ENCODE measurements at places on chromosomes 4 and X.

GRCh38 chr4:70902577-70903290, 565 bp downstream of the MOB1B start:
- DNase-seq, result no peak

DNA sequence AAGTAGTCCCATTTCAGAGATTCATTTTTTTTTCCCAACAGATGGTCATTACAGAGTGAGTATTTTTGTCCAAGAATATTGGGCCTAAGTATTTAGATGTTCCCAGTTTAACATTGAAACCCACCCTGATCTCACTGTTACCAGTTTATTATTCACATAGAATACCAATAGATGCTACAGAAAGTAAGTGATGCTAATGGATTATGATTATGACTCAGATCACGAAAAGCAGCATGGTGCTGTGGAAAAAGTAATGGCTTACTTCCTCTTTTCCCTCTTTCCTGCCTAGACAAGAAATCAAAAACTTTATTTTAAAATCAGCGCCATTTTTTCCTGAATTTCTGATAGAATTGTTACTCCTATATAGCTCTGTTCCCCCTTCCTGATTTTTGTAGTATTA, 51.9 kb downstream of the GSPT2 start:
- no peak for DNase-seq

GRCh38 chr4:41478518-41478917, 59.4 kb upstream of the LIMCH1 start:
- DNase-seq, result no peak

- DNase-seq, result no peak
Measured at GRCh38 chr4:139247241-139247640, 32.8 kb downstream of the MGARP start.

GRCh38 chr4:22969287-22969896, 276.7 kb downstream of the GBA3 start:
- DNase-seq, result no peak

DNA sequence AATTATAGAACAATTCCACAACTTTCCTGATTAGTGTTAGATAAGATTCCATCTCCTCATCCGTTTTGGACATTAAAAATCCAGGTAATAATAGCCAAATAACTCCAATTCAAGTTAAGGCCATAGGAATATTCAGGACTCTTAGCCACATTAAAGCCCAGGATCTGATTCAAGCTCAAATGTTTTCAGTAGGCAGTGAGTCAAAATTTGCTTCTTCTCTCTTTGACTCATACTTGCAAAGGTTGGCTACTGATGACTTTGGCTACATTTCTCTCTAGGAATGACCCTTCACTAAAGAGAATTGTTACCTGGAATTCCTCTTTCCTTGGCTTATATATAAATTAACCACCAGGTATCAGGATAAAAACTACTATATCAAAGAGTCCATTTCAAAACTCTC, 354.9 kb upstream of the HS3ST1 start:
- no peak for DNase-seq

- no peak for DNase-seq
Measured at GRCh38 chr4:81378386-81378785, 93.3 kb downstream of the RASGEF1B start.

DNA sequence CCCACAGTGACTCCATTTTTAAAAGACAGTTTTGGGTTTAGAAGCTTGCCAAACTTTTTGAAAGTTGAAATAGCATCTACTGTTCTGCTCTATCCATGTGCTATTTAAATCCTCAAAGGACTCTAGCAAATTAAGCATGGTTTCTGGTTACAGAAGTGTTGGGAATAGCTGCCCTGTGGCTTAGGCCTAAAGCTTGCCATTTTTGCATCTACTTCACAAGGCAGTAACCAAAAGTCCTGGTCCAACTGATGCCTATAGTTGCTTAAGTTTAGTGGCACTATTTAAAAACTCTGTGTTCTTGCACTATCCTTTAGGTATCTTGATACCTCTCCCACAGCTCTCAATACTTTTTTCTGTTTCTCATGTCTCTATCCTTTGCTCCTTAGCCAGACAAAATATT, 251.0 kb upstream of the GPC4 start:
- DNase-seq, result no peak

DNA sequence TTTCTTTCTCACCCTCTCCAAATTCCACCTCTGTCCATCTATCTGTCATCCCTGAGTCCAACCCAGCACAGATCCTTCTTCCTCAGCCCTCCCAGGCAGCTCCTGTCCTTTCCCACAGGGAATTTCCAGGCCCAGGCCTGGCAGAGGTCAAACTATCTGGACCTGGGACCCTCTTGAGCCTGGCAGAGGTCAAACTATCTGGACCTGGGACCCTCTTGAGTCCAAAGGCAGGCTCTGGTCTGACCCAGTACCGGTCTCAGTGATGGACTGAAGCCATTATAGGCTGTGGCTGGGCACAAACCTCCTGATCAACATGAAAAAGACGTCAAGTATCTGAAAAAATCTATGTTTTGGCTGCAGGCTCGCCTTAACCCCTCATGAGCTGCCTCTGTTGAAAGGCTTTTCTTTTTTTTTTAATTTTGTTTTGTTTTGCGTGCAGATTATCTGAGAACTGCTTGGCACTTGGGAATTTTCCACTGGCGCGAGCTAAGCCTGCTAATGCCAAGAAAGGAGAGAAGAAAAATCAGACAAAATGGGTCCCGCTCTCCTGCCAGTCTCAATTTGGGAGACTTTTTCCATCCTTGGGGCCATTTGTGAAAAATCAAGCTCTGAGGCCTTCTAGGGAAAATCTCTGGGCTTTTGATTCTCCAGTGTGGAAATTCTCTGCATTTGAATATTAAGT, 31.2 kb downstream of the MSX1 start:
- DNase-seq, result no peak

DNA sequence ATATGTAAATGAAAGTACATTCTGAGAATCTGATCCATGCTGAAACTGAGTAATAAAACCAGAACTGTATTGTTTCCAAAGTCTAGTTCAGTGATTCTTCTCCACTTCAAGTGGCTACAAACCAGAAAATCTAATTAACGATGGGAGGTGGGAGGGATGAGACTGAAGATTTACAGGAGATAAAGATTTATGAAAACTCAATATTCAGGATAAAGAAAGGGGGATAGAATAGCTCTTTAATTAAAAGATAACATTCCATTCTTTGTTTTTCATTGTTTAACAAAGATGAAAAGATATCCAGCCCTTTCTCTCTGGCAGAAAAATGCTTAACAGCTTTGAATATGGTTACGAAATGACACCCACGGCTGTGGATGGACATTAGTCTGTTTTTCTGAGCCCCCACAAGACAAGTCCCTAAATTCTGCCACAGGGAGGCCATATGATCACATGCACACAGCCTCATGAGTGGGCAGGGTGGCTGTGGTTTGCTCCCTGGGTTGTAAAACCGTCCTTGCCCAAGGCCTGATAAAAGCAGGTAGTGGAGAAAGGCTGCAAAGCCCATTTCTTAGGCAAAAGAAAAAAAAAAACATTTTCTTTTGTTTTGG, 36.4 kb downstream of the TMEM150C start:
- DNase-seq, result no peak

- DNase-seq, result no peak
Measured at GRCh38 chrX:16240231-16240905, 73.1 kb downstream of the MAGEB17 start.

GRCh38 chrX:15165832-15166231, 104.1 kb downstream of the ASB9 start:
- DNase-seq, result no peak

GRCh38 chr4:81839347-81840042, 367.8 kb upstream of the RASGEF1B start:
- DNase-seq, result no peak

- DNase-seq, result no peak
Measured at GRCh38 chr4:189029976-189030504, 890.8 kb downstream of the TRIML1 start.

GRCh38 chr4:17168571-17168970, 270.1 kb upstream of the LDB2 start:
- peak; percentile 25 for DNase-seq

DNA sequence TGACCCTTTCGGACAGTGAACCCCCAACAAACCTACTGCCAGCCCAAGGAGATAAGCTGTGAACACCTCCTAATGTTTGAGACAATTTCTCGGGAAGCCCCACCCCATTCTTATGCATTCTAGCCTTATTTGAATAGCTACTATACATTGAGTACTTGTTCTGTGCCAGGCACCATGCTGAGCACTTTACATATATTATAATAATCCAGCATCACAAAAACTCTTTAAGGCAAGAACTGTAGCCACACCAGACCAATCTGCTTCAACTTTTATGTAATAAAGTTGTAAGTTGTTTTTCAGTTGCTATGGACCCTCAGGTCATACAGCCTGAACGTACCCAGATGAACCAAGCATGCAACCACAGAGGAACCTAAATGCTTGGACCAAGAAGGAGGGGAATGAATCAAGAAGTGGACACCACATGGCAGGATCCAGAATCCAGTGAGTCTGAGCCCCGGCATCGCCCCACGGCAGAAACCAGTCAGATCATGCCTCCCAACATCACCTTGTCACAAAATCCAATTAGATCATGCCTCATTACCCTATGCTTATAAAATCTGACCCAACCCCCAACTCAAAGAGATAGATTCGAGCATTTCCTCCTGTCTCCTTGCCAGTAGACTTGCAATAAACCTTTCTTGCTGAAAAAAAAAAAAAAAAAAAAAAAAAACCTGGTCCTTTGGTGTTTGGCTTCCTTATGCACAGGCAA, 225.0 kb downstream of the QDPR start:
- no peak for DNase-seq

GRCh38 chr4:3802571-3803474, 36.6 kb downstream of the ADRA2C start:
- DNase-seq, result no peak

- DNase-seq, result no peak
Measured at GRCh38 chr4:168637872-168638756, 141.3 kb downstream of the PALLD start.

- peak; percentile 54 for DNase-seq
Measured at GRCh38 chr4:127400731-127401346, 231.9 kb upstream of the INTU start.

GRCh38 chr4:114173968-114174367, 194.5 kb upstream of the ARSJ start:
- no peak for DNase-seq

GRCh38 chrX:83529950-83530349, 21.9 kb downstream of the POU3F4 start:
- no peak for DNase-seq

DNA sequence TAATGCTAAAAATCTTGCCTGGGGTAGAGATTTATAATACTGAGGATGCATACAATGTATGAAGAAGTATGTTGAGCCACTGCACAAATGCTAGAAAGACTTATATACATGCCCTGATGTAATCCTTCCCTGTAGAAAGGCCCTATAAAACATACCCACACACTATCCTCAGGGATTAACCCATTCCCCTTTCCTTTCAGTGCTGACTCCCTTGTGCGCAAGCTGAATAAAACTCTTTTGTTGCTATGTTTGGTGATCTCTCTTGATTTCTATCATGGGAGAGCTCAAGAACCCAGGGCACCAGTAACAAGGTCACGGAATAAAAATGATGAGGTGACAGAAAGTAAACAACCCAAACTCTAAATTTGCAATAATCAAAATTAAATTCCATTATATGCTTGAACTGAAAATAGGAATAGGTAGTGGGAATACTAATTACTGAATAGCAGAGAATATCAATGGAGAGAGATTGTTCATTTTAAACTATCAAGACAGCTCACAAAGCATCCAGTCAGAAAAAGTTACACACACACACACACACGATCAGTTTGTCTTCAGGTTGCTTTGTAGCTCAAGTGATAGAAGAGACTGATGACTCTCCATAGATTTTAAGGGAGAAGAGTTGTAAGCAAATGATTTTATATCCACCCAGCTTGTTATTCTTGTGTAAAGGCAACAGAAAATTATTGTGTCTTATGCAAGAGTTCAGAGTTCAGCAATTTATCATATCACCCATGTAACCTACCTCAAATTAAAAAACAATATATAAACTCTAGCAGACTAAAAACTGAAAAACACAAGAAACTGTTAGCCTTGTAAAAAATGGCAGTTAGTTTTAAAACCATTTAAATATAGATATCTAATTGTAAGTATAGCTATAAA, 14.8 kb downstream of the TIGD2 start:
- no peak for DNase-seq

- no peak for DNase-seq
Measured at GRCh38 chr4:10441512-10441911, 15.7 kb downstream of the ZNF518B start.

DNA sequence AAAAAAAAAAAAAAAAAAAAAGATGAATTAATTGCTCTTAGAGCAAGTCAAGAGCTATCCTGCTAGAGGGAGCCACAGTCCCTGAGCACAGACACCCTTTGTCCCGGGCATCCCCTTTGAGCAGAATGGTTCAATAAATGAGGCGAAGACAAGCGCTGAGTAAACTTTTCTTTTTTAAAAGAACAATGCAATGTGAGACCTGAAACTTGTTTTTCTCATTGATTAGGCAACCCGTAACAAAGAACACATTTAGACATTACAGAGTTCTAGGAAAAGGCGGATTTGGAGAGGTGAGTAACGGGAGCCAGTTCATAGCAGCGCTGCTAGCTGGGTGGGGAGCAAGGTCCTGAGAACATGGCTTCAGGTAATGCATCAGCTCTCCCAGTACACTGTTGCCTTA, 46.1 kb downstream of the GRK4 start:
- DNase-seq, result no peak

- no peak for DNase-seq
Measured at GRCh38 chrX:30863974-30864373, 25.1 kb downstream of the TAB3 start.

- no peak for DNase-seq
Measured at GRCh38 chr4:144649646-144650045, 3.7 kb downstream of the HHIP start.

GRCh38 chr4:53098681-53099121, 236.6 kb downstream of the RASL11B start:
- no peak for DNase-seq

DNA sequence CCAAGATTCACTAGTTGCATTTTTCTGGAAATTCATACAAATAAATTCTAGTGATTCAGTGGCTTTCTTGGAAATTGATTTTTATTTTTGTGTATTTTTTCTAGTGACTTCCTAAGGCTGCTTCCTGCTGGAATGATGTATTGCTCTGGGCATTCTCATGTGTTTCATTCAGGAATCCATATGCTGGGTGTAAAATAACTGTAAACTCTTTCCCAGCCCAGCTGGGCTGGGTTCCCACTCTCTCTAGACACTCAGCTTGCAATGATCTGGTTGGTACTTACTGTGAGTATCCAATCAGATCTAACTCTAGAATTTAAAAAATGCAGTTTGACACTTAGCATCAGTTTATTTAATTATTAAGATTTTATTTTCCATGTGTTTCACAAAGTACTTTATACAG, 882.2 kb downstream of the STIM2 start:
- DNase-seq, result no peak

DNA sequence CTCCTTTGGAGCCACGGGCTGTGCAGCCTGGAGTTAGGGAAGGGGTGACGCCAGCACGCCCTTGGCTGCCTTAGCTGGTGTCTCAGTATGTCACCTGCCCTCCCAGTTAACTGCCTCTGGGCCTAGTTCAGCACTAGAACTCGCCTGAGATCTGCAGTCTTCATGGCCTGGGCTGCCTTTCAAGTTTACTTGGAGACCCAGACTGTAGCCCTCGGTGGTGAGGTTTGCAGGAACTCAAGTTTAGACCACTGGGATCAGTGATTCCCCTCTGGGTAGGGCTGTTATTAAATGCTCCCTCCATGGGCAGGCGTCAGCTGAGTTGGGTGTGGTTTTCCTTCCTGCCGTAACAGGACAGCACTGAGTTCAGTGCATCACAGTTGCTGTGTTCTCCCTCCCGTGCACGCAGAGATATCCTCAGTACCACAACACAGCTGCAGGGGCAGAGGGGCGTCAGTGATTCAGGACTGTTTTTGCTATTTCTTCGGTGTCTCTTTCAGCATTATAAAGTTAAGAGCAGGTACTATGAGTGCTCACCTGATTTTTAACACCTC, 30.5 kb downstream of the PLAC8 start:
- no peak for DNase-seq

Data from left renal pelvis (tissue), 4 donors.